A549 (cell line): ENCODE measurements at places on chromosomes 11 and 22. TPM values are rescaled to one million over a fixed set of nuclear protein-coding genes. Genes with fewer than 3 reads are reported as not detected.

Gene PNPLA3
- polyA plus RNA-seq = 1.00 to 1.8 TPM (median 1.3 TPM) in 3 replicates

Gene GAL3ST1
- 10.4 to 14.0 TPM (median 12.5 TPM) in 3 replicates for polyA plus RNA-seq

Gene SEPTIN3
- 0.84 to 1.3 TPM (median 1.1 TPM) in 3 replicates for polyA plus RNA-seq

Gene IGSF9B
- 0.34 to 0.61 TPM (median 0.41 TPM) in 3 replicates for polyA plus RNA-seq

Gene ART1
- polyA plus RNA-seq = not detected in 3 replicates

Gene OR8K1
- polyA plus RNA-seq = not detected in 3 replicates

Gene LRP4
- polyA plus RNA-seq = 5.0 to 6.4 TPM (median 5.4 TPM) in 3 replicates

Gene AGBL2
- 1.9 to 2.4 TPM (median 2.2 TPM) in 3 replicates for polyA plus RNA-seq

Gene OR2AT4
- polyA plus RNA-seq = not detected in 3 replicates

Gene HTR3B
- polyA plus RNA-seq = not detected in 3 replicates

Gene UPK3A
- polyA plus RNA-seq = not detected in 3 replicates

Gene FAM111B
- polyA plus RNA-seq = 11.0 to 12.6 TPM (median 11.6 TPM) in 3 replicates

Gene RAB38
- polyA plus RNA-seq = 0.38 to 0.59 TPM (median 0.53 TPM) in 3 replicates

Gene ARVCF
- polyA plus RNA-seq = 1.2 to 2.1 TPM (median 1.9 TPM) in 3 replicates

Gene ZNF74
- polyA plus RNA-seq = 5.8 to 7.4 TPM (median 5.9 TPM) in 3 replicates

Gene MS4A6E
- polyA plus RNA-seq = not detected in 3 replicates
